ENCODE measurements at places on chromosomes 16 and 17. TPM values are rescaled to one million over a fixed set of nuclear protein-coding genes. Genes with fewer than 3 reads are reported as not detected.

- no peak overlapping the region for H3K27ac ChIP-seq
- DNase-seq: no peak
- H3K4me1 ChIP-seq: peaks cover 24% of the 10 kb centered on the region
- no peak overlapping the region for H3K4me3 ChIP-seq
These were observed 319.2 kb downstream of the SOX9 start for GRCh38 chr17:72439893-72440502.

GRCh38 chr17:2701996-2702741, 9.4 kb downstream of the CLUH start:
- no peak overlapping the region for H3K4me3 ChIP-seq
- DNase-seq: no peak
- no peaks in the 10 kb centered on the region for H3K27me3 ChIP-seq
- peaks cover 54% of the 10 kb centered on the region for H3K36me3 ChIP-seq
- H3K27ac ChIP-seq: no peak overlapping the region

The KRTAP4-3 gene
- total RNA-seq: not detected

DNA sequence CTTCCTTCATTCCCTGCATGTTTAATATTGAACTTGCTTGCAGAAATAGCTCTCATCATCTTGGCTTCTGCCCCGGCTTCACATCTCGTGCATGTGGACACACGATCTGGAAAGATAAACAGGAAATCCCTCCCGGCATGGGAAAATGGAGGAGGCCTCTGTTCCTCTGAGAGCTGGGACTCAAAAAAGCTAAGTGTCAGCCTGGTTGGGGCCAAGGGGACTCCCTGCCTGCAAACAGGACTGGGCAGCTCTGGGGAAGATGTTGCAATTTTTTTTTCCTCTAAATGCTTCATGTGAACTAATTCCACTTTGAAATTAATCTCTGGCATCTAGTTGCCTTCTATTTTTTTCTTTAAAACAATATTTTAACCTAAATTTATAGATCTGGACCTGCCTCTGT, 24.8 kb downstream of the ITPRIPL2 start:
- H3K36me3 ChIP-seq: no peaks in the 10 kb centered on the region
- peak; percentile 99 for DNase-seq
- H3K4me1 ChIP-seq: peaks cover 61% of the 10 kb centered on the region
- peak overlapping the region; percentile 44 for H3K27ac ChIP-seq
- no peaks in the 10 kb centered on the region for H3K27me3 ChIP-seq

The CRYM gene
- total RNA-seq: 1.6 TPM

The GAST gene
- not detected for total RNA-seq

The FOXJ1 gene
- not detected for total RNA-seq

DNA sequence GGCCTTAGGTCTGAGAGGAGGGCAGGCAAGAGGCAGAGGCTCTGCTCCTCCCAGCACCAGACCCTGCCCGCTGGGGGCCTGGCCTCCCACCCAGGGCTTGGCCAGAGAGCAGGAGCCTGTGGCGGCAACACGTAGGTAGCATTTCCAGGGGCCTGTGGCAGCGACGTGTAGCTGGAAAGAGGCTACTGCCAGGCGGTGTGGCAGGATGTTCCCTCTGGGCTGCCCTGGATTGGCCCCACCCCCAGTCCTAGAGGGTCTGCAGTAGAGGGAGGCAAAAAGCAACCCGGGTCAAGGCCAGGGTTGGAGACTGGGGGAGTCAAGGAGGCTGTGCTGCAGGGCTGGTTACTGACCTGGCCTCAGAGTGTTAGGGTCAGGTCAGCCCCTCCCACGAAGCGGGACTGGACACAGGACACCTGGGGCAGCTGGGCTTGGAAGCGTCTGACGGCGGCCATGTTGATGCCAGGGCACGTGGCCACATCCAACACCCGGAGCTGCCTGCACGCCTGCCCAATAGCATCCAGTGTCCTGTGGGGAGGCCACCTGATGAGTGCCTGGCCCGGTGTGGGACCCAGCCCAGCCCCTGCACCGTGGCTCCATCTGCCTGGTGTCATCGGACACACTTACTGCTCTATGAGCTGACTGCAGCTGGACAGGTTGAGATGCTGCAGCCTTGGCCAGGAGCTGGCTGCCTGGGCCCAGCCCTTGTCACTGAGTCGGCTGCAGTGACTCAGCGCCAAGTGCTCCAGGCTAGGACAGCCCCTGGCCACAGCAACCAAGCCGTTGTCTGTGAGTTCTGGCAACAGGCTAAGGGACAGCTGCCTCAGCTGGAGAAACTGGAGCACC, 8.5 kb downstream of the ELMO3 start:
- peak overlapping the region; percentile 66 for H3K27ac ChIP-seq
- no peaks in the 10 kb centered on the region for H3K27me3 ChIP-seq
- DNase-seq: peak; percentile 81
- peak overlapping the region; percentile 47 for H3K4me3 ChIP-seq

- no peak overlapping the region for H3K27ac ChIP-seq
- no peaks in the 10 kb centered on the region for H3K4me1 ChIP-seq
- H3K4me3 ChIP-seq: no peak overlapping the region
- H3K36me3 ChIP-seq: peaks cover 6% of the 10 kb centered on the region
- H3K27me3 ChIP-seq: peaks cover 31% of the 10 kb centered on the region
- no peak for DNase-seq
These were observed 9.8 kb downstream of the CA5A start for GRCh38 chr16:87926246-87927194.

- H3K36me3 ChIP-seq: peaks cover 30% of the 10 kb centered on the region
- H3K27ac ChIP-seq: no peak overlapping the region
- peaks cover 7% of the 10 kb centered on the region for H3K4me1 ChIP-seq
- H3K4me3 ChIP-seq: peak overlapping the region; percentile 90
These were observed 2.8 kb downstream of the CAPN15 start for GRCh38 chr16:530111-530817.

The ZNF750 gene
- total RNA-seq: not detected

- no peak for DNase-seq
- peaks cover 72% of the 10 kb centered on the region for H3K27me3 ChIP-seq
- H3K36me3 ChIP-seq: no peaks in the 10 kb centered on the region
- no peak within 1 kb of the TSS for H3K4me3 ChIP-seq
These were observed at the start of gene SDK2 for GRCh38 chr17:73644145-73645049. Gene SDK2 (minus strand): TSS chr17:73644445. CDS start chr17:73644088, 357 bp downstream.

The ARHGDIA gene
- 271 TPM for total RNA-seq

The USP36 gene
- 118 TPM for total RNA-seq

Data from MCF 10A (cell line).